CD4-positive, CD25-positive, alpha-beta regulatory T cell (primary cell): ENCODE measurements at places on chromosomes 1 and 21. TPM values are rescaled to one million over a fixed set of nuclear protein-coding genes. Genes with fewer than 3 reads are reported as not detected.

DNA sequence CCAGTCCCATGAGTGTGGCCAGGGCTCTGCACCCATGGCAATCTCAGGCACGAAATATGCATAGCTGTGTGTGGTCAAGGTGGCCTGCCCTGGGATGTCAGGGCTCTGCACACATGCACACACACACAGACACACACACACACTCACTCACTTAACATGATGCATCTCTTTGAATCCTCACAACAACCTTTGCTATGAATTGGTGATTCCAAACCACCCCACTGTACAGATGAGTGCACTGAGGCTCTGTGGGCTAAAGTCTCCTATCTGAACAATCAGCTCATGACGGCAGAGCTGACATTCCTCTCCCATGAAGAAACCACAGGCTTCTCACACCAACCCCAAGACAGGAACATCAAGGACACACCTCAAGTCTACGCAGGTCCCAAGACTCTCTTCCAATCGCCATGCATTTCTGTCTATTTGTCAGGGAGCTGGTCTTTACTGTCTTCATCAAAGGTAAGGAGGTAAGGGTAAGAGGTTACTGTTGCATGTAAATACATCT, 131.6 kb downstream of the ETS2 start:
- DNase-seq: no peak

DNA sequence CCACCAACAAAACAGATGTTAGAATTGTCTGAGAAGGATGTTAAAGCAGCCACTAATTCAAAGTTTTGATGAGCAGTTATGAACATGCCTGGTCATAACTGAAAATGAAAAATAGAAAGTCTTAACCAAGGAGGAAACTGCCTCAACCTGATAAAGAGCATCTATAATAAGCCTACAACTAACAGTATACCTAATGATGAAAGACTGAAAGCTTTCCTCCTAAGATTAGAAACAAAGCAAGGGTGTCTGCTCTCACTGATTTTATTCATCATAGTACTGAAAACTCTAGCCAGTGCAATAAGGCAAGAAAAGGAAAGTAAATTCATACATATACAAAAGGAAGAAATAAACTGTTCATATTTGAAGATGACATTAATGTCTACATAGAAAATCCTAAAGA, 82.0 kb downstream of the KCNK1 start:
- DNase-seq: no peak

- DNase-seq: no peak
These were observed 198.7 kb downstream of the ZC3H11B start for GRCh38 chr1:219414250-219414649.

- no peak for DNase-seq
These were observed 5.3 kb upstream of the RGS2 start for GRCh38 chr1:192803501-192803900.

KLHDC8A gene
- not detected for total RNA-seq

DNA sequence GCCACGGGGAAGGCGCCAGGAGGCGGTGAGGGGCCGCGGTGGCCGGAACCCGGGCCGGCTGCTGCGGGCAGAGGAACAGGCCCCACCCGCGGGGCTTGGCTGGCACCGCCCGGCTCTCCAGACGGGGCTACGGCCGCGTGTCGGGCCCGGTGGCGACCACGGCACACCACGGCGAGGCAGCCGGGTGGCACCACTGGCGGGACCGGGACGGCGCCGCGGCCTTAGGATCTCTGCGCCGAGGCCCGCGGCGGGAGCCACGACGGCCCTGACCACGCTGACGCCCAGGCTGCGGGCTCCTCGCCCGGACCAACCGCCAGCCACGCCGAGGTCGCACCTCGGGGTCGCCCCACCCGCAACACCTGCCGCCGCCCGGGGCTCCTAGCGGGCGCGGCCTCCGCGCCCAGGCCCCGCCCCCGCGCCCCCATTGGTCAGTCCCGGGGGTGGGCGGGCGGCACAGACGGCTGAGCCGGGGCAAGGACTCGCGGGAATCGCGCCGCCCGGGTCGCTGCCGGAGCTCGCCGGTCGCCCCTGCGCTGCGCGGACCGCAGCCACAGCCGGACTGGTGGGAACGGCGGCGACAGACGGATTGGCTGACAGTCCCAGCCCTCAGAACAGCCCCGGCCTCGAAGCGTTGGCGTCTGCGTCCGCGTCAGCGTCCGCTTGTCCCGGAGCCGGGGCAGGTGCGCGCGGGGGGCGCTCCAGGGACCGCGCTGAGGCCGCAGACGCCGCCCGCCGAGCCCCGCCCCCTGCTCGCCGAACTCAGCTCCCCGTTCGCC, at the start of gene BMP8A:
Gene BMP8A (plus strand): TSS at position 491 of the 776 bp plus-strand sequence. CDS start 356 bp downstream, outside the sequence.
- DNase-seq: peak; percentile 69

DNA sequence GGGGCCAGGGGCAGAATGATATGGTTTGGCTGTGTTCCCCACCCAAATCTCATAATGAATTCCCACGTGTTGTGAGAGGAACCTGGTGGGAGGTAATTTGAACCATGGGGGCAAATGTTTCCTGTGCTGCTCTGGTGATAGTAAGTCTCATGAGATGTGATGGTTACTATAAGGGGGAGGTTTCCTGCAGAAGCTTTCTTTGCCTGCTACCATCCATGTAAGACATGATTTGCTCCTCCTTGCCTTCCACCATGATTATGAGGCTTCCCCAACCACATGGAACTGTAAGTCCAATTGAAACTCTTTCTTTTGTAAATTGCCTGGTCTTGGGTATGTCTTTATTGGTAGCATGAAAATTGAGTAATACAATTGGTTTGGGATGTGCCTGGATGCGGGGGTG, 33.7 kb upstream of the LIN9 start:
- DNase-seq: no peak

DNA sequence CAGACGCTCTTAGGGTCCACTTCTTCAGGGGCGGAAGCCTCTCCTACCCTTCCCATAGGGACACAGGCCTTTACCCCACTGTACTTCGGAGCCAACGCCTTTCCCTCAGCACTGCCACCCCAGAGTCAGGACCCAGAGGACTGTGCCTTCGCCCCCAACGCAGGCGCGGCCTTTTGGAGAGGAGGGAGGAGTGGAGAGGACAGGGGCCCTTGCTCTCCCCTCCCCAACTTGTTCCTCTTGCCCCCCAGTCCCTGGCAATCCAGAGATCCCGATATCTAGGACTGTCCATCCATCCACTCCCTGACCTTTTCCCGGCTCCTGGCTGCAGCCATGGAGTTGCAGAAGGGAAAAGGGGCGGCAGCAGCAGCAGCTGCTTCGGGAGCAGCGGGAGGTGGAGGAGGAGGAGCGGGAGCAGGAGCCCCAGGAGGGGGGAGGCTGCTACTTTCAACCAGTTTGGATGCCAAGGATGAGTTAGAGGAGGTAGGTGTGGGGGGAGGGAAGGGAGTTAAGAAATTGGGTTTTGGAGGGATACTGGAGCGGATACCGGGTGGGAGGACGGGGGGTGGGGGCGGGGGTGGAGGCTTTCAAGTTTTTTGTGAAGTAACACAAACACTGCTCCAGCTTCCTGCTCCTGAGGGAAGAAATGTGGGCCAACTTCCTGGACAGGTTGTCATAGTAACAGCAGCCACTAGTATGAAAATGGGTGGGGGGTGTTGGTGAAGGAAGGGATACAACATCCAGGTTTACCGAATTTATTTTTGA, 636 bp downstream of the INTS3 start:
- DNase-seq: no peak

GRCh38 chr21:39096754-39097153, 86.5 kb downstream of the PSMG1 start:
- DNase-seq: no peak

CD84 gene
- 135 TPM for total RNA-seq

- peak; percentile 56 for DNase-seq
These were observed 9.5 kb upstream of the B3GALNT2 start for GRCh38 chr1:235513495-235514366.

LPAR3 gene
- total RNA-seq: 0.32 TPM

PRKAA2 gene
- total RNA-seq: not detected

CYP2J2 gene
- not detected for total RNA-seq

CA14 gene
- total RNA-seq: not detected

GRCh38 chr1:93463960-93464359, 16.0 kb downstream of the FNBP1L start:
- no peak for DNase-seq

DNA sequence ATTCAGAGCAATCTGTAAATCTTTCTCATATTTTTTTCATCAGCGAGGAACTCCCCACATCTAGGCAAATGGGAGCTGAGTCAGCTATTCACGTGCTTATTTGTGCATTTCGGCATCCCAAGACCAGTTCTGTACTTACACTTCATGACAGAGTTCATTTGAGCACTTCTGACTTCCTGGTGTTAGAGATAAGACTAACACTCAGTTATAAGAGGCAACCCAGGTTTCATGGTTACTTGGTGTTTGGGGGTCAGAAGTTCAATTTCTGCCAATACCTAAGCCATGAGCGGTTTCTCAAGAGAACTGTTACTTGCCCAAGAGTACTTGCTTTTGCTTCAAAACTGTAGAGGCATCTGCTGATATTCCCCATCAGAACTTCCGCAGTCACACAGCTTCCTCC, 24.1 kb upstream of the DESI2 start:
- no peak for DNase-seq

DNA sequence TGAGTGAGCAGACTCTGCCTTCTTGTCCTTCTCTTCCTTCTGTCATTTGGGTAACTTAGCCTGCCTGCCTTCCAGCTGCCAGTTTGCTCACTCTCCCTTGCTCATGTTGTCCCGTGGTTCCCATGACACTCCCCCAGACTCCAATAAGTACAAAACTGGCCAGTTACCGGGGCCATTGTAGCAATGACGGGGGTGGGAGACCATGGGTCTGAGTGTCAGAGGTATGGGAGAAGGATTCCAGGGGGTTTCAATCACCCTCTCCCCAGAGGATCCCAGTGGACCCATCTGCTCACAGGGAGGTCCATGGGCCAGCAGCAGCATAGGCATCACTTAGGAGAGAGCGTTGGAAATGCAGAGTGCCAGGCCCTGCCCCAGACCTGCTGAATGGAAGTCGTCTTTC, 51.3 kb downstream of the CAPN9 start:
- DNase-seq: no peak
